ENCODE measurements at places on chromosomes 12 and 14.

DNA sequence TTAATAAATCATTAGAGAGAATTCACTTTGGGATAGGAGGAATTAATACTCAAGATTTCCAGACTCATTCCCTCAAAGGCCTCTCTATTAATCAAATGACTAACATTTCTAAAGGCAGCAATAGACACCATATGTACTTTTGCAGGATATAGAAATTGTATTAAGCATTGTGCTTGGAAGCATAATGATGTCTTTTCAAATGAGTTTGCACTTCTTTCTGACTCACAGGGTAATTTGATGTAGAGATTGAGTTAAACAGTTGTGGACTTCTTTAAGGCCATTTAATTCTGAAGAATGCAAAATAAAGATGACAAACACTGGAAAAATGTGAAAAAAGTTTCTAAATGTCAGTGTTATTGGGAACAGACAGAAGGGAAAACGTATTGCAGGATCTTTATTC is 63.4 kb upstream of the CSRP2 start:
- no peak for DNase-seq

GRCh38 chr14:91300957-91301356 is 56.5 kb upstream of the GPR68 start:
- no peak for DNase-seq

DNA sequence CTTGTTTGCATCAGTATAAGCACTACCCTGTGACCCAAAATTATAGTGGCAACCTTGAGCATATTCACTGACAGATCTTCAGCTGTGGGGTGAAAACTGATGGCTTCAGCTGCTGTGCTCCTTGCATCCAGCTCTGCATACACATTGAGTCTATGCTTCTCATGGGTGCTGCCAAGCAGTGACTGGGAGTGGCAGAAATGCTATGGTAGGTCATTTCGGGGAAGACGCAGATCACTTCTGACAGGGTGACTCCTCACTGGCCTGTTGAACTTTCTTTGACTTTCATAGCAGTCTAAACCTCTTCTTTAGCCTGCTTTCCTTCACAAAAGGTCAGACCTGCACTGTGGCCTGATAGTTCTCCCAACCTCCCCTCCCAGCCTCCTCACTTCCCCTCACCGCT is 5.6 kb upstream of the ALDH1L2 start:
- DNase-seq, result no peak

DNA sequence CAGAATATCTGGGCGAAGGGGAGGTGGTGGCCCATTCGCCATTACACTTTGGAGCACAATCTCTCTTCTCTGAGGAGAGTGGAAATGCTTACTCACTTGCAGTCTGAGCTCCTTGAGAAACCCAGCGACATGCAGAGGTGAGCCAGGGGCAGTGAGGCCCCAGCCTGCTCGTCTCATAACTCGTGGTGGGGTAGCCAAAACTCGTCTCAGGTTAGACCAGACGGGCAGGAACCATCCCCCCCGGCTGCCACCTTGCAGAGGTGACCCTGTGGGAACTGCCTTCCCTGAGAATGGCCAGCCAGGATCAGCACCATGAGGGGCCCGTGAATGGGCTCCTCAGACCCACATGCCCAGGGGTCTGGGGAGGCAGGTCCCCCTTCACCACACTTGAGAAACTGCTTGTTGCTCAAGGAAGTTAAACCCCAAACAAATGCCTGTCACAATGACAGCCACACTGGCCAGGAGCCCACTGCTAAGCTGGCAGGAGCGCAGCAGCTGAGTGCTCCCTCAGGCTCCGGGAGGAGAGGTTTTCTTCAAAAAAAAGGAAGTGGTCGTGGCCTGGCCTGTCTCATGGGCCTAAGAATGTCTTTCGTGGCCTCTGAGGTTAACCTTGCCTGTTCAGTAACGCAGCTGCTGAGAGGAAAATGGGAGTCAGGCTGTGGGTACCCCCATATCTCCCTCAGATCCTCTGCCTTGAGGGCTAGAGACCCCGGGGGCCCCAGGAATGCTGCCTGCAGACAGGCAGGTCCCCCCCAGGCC is 9.2 kb upstream of the ALDH2 start:
- peak; percentile 37 for DNase-seq

DNA sequence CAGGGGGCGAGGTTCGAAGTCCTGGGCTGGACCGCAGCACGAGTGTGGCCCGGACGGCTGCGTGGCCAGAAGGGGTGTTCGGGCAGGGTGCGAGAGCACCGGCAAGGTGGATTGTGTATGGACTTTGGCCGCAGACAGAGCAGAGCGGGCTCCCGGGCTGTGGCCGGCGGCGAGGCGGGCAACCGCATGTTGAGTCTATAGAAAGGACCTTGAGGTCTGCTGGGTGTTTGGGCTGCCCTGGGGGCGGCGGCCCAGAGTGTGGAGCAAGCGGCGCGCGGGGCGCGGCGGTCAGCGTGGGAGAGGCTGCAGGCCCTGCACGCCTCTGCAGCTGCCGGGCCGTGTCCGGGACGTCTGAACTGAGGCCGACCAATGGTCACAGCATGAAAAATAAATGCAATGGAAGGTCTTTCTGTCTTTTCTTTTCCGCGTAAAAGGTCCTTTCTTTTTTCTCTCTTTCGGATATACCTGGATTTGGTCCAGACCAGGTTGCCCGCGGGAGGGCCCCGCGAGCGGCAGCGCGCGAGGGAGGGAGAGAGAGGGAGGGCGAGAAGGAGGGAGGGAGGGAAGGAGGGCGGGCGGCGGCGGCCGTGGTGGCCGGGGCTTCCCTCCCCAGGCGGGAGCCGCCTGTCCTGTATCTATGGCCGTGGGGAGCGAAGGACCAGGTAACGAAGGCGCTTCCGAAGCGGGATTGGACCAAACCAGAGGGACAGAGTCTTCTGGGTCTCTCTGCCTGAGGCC is 5.5 kb upstream of the HOXC9 start:
- no peak for DNase-seq

DNA sequence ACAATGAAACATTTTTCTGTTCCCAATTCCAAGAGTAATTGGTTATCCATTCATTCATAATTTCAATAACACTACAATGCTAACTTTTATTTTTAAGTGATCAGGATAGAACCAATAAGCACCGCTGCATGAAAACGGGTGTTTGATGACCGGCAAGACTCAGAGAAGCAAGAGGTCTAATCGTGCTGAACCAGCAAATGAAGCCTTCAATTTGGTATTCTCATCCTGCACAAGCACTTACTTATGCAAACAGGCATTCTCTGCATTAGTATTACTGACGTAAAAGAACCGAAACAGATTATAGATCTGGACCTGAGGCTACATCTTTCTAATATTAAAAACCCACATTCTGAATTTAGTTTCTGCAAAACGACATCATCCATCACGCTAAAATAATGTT is 67.7 kb downstream of the RBM19 start:
- no peak for DNase-seq

GRCh38 chr12:123958462-123958861 is 14.2 kb downstream of the CCDC92 start:
- DNase-seq, result no peak

DNA sequence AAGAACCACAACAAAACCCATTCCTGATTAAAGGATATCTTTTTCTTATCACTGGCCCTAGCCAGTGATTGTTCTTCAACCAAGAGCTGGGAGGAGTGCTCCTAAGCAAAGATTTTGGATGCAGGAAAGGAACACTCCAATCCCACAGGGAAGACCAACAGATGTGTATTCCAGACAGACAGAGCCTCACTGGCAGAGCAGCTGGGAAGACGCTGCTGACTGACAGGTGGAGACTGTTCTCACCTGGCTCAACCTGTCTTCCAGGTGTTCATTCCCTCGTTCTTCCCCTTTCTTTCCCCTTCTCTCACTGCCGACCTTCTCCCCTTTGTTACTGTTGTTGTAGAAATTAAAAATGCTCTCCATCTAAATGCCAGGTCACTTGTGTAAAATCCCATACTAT is 89.7 kb upstream of the CCDC198 start:
- DNase-seq, result no peak

- DNase-seq, result no peak
Measured at GRCh38 chr12:38389614-38390013, 73.0 kb downstream of the ALG10B start.

- no peak for DNase-seq
Measured at GRCh38 chr14:71416392-71416791, 509.1 kb downstream of the PCNX1 start.

DNA sequence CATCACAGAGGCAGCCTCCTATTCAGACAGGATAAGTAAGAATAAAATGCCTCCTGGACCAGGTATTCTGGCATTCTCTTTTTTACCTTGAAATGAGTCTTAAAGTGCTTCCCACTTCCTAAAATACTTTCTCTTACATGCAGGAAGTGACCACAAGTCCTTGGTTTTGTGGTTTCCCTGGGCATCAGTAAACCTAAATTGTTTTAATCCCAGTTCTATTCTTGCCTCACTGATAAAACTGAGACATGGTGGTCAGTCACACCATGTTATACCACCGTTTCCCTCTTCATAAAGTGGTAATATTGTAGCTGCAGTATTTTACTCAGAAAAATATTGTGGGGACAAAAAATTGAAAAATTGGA is 1.2 kb upstream of the SALL2 start:
- DNase-seq, result no peak

- DNase-seq, result no peak
Measured at GRCh38 chr12:16600525-16600924, 5.4 kb downstream of the LMO3 start.

GRCh38 chr12:118368821-118369220 is 3.9 kb downstream of the TAOK3 start:
- no peak for DNase-seq

DNA sequence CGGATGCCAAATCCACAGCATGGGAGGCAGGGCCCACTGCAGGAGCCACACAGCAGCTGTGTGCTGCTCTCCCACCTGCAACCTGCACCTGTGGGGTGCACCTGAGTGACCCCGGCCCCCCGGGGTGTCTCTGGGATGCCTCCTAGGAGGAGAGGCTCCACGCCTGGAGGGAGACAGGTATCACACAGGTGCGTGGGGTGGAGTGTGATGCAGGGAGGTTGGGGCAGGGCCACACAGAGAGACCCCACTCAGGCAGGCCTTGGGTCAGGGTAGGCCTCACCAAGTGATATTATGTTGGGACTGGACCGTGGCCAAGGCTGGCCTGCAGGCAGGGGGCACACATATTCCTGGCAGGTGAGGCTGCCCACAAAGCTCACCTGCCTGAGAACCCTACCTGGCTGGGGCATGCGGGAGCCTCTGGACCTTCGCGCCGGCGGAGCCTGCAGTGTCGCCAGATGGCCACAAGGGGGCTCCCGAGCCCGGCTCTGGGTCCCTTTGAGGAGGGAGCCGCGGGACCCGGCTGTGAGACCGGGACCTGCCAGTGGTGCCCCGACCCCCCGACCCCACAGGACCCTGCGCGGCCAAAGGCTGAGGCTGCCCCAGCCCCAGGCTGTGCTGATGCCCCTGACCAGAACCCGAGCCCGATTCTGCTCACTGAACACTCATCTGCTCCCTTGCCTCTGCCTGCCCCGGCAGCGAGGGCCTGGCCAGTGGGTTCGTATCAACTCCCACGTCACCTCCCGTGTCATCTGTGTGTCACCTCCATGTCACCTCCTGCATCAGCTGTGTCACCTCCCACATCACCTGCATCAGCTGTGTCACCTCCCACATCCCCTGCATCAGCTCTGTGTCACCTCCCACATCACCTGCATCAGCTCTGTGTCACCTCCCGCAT is 11.4 kb downstream of the TMEM121 start:
- DNase-seq, result peak; percentile 78

- DNase-seq, result peak; percentile 55
Measured at GRCh38 chr12:12482150-12482761, 80.4 kb downstream of the DUSP16 start.

DNA sequence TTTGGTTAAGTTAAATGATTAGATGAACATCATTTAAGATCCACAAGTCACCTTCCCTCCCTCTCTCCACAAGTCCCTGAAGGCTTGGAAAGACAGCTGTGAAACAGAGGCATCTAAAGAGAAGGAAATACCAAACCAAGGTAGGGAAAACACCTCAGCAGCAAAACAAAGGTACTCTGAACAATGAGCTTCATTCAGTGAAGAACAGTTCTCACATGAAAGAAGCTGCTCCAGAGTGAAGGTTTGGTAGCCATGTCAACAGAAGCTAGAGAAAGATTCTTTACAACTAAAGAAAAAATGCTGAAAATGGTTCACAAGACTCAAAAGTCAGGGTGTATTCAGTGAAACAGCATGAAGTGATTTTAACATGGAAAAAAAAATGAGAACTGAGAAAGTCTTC is 69.4 kb downstream of the FGD6 start:
- no peak for DNase-seq

GRCh38 chr12:84912198-84913128 is at the start of gene SLC6A15:
SLC6A15 (minus strand) TSS chr12:84912799; CDS start chr12:84892120, 20,679 bp downstream.
- DNase-seq, result peak; percentile 31

All from activated naive CD4-positive, alpha-beta T cell treated with anti-CD3 and anti-CD28 coated beads, Interleukin-2, amount 10 ng/mL, durations not matched to agents 7 days and 5 days (primary cell).